ENCODE measurements at places on chromosomes 2 and 18. TPM values are rescaled to one million over a fixed set of nuclear protein-coding genes. Genes with fewer than 3 reads are reported as not detected.

CNPPD1 gene
- 42.6 TPM for total RNA-seq

GALR1 gene
- not detected for total RNA-seq

EVA1A gene
- total RNA-seq: 7.7 TPM

CTAGE1 gene
- not detected for total RNA-seq

GAL3ST2 gene
- 0.15 TPM for total RNA-seq

MOCOS gene
- 2.7 TPM for total RNA-seq

ANKRD30B gene
- total RNA-seq: not detected

TANK gene
- 33.0 TPM for total RNA-seq

DDX1 gene
- total RNA-seq: 127 TPM

ITPRIPL1 gene
- total RNA-seq: not detected

CIDEA gene
- total RNA-seq: not detected

TMEM150A gene
- total RNA-seq: 13.9 TPM

LRP2 gene
- total RNA-seq: not detected

DSG1 gene
- not detected for total RNA-seq

DNAJC5G gene
- not detected for total RNA-seq

MC5R gene
- not detected for total RNA-seq

MCEE gene
- 10.8 TPM for total RNA-seq

HNMT gene
- 1.1 TPM for total RNA-seq

AMER3 gene
- total RNA-seq: not detected

CROCC2 gene
- not detected for total RNA-seq

SPAG16 gene
- total RNA-seq: 12.1 TPM

SERPINB7 gene
- total RNA-seq: 2.0 TPM

HOXD13 gene
- total RNA-seq: 0.19 TPM

KCNS3 gene
- total RNA-seq: 1.3 TPM

POTEI gene
- total RNA-seq: not detected

MPP4 gene
- total RNA-seq: 0.06 TPM

ACVR2A gene
- 3.5 TPM for total RNA-seq

EFR3B gene
- total RNA-seq: 10.0 TPM

STON1 gene
- 0.57 TPM for total RNA-seq

TRIM43 gene
- total RNA-seq: 0.07 TPM

UNC80 gene
- total RNA-seq: 0.02 TPM

EIF2B4 gene
- 53.9 TPM for total RNA-seq
